NCI-H526 treated with DMSO at 0.1 percent for 48 hours (cell line): ENCODE measurements at places on chromosomes 4 and X.

- no peak for DNase-seq
Observed at GRCh38 chr4:83240379-83240875, 44.2 kb downstream of the COQ2 start.

DNA sequence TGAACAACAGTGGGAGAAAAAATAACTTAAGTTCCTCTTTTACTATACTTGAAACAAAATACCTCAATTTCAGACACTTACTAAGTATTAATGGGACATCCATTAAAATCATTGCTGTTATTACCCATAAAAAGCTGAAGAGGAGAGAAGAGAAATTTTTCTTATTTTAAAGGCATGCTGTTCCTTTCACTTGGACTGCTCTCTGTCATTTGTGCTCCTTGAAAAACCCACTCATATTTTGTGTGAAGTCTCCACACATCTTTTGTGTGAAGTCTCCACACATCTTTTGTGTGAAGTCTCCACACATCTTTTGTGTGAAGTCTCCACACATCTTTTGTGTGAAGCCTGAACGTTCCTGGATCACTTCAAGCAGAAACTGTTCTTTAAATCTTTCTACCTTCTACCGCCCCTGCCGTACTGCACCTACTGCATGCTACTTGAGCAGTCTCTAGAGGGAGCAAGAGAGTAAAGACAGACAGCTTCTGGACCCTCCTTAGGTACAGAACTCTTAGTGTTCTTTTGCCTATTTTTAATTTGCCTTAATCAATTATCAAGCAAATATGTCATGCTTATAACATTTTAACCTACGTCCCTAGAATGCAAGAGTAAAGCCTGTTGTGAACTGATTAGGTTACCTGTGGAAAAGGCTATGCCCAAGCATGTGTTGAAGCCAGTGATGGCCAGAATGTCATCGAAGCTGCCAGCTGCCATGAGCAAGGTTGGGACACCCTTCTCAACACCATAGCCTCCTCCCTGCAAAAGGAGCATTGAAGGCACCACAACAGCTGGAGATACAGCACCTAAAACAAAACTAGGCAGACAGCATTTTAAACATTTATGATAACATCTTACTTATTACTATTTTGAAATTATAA lies 27.1 kb upstream of the SLC9B1 start:
- DNase-seq: peak; percentile 2

DNA sequence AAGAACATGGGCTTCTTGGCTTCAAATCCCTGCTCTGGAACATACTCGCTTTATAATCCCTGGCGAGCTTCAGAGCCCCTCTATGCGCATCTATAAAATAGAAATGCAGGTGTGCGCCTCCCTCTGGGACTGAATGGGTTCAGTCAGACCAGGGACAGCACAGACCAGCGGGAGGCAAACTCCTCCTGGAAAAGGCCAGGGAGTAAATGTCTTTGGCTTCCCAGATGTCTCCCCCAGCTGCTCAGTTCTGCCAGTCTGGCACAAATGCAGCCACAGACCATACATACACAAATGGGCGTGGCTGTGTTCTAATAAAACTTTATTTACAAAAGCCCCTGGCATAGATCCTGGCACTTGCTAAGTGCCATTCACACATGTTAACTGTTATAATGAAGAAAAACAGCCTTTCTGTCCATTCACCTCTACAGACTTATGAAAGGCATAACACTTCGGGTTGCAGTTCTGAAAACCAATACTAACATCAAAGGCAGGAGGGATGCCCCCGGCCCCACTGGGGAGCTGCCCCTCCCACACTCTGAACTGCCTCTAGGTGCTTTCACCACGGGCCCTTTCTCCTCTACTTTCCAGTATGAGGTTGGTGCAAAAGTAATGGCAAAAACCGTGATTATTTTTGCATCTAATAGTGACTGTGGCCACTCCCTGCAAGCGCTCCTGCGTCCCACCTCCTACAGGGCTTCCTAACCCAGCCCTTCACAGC lies 4.6 kb downstream of the JAKMIP1 start:
- DNase-seq: no peak

- DNase-seq: peak; percentile 2
Observed at GRCh38 chrX:139680356-139680755, 27.6 kb downstream of the MCF2 start.

GRCh38 chr4:140790765-140791164 lies 34.6 kb upstream of the TBC1D9 start:
- DNase-seq: no peak

DNA sequence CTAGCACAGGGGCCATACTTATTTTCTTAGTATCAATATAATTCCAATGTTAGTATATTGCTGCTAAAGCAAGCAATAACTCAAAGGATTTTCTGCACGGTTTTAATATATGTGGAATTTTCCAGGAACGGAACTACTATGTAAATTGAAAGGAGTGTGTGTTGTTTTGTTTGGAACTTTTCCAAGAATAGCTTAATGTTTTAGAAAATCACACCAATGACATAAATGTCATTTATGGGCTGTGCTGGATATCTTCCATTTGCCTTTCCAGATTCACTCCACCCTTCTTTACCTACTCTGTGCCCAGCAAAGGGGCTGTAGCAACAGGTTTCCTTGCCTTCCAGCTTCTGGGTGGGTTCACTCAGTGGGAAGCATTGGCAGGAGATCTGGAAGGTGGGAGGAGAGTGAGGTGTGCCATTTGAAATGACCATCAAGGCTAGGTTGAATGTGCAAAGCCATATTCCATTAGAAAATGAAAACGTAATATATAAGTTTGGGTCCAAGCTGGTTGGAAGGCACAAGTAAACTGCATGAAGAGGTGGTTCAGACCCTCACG lies 25.2 kb upstream of the ZFX start:
- DNase-seq: no peak

DNA sequence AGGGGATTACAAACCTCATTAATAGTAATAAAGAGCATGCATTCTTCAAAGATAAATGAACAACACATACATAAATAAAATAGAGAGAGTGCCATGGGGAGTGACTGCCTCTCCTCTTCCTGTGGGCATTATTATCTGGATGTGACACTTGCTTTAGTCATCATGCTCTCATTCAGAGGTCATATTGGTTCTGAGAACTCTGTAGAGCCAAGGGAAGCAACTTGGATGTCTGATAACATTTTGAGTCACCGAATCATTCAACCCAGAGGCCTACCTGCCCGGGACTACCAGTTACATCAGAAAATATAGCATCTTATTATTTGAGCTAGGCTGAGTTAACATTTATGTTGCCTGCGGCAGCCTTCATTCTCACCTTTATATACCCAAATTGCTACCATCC lies 489.5 kb downstream of the STIM2 start:
- DNase-seq: no peak

GRCh38 chr4:153469031-153469430 lies 2.9 kb downstream of the TMEM131L start:
- DNase-seq: no peak

DNA sequence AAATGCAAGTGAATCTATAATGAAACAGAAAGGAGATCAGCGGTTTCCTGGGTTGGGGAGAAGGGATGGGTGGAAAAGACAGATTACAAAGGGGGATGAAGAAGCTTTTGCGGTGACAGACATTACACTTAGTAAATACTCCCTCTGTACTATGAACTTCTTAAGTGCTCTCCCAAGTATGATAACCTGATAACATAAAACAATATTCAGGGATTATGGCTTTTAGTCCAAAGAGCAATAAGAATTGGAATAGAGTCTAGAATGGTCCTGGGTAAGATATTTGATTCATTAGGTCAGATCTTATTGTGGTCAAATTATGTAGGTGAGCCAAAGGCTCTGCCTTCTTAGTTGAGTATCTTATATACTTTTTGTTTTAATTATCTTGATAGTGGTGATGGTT lies 9.2 kb downstream of the LRRC66 start:
- no peak for DNase-seq

GRCh38 chrX:8424912-8425311 lies 39.7 kb upstream of the VCX3B start:
- DNase-seq: no peak

GRCh38 chr4:67229148-67229547 lies 316.2 kb downstream of the CENPC start:
- no peak for DNase-seq
